ENCODE measurements at places on chromosomes 5 and 9. TPM values are rescaled to one million over a fixed set of nuclear protein-coding genes. Genes with fewer than 3 reads are reported as not detected.

The SLC6A7 gene
- total RNA-seq = not detected

The DMAC1 gene
- 15.9 TPM for total RNA-seq

The NCS1 gene
- total RNA-seq = 10.7 TPM

The DDX4 gene
- not detected for total RNA-seq

The CMBL gene
- total RNA-seq = 5.7 TPM

The SPAG8 gene
- total RNA-seq = 3.1 TPM

The WHRN gene
- 13.2 TPM for total RNA-seq

The C5orf22 gene
- 22.8 TPM for total RNA-seq

The TEX48 gene
- total RNA-seq = not detected

The LCN1 gene
- not detected for total RNA-seq

GRCh38 chr5:111734013-111734412 is 23.0 kb downstream of the NREP start:
- DNase-seq = no peak

DNA sequence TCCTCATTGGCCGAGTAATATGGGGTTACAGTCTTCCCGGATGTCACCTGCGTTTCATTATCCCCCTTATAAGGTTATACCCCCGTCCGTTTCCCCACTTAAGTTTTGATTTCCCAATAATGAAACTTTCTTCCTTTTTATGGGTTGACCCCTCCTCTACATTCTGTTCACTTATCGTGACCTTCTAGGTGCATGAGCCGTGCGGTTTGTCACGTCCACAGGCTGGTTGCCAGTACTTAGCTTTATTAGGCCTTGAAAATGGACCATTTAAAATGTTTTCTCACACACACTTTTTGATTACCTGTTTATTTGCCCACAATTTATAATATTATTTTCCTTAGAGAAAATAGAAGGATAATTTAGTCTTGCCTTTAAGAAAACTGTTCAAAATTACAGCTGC is 111.5 kb downstream of the FAM174A start:
- DNase-seq = no peak

DNA sequence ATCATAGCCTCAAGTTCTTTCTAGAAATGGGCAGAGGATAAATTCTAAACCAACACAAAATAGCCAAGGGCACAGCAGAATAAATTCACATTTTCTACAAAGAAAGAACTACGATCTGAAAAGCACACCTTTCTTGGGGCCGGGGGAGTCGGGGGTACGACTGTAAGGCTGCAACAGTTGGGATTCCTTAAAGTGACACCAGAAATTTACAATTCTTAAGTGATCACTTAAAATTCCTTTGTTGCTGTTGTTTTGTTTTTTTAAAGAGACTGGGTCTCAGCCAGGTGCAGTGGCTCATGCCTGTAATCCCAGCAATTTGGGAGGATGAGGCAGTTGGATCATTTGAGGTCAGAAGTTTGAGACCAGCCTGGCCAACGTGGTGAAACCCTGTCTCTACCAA is 95.8 kb downstream of the CDK5RAP2 start:
- no peak for DNase-seq

DNA sequence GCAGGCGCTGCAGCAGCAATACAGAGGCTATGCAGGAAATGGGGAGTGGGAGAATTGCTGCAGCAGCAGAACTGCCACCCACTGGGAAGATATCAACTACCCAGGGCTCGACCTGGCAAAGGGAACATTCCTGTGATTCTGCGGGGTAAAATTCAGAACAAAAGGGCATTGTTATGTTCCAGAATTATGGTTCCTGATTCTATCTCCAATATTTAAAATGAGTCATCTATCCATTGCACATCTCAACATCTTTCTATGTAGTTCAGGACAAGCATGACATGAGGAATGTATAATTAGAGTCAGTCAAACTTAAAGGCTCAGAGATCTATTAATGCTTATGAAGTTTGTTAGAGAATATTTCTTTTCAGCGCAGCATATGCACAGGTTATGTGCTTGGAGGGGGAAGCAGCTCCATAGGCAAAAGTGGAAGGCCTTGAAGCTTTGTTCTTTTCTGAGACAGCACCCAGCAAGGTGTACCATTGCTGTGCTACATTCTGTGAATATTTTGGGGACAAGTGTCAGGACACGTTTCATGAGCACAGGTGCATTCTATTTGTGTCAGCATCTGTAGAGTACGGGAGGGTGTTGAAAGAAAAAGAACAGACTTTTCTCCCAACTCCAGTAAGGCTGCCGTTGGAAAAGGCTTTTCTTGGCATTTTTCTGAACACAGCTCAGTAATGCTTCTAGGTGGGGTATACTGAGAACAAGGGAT is 395.6 kb upstream of the MPDZ start:
- no peak for DNase-seq

GRCh38 chr5:91865915-91866314 is 482.8 kb upstream of the ARRDC3 start:
- no peak for DNase-seq

DNA sequence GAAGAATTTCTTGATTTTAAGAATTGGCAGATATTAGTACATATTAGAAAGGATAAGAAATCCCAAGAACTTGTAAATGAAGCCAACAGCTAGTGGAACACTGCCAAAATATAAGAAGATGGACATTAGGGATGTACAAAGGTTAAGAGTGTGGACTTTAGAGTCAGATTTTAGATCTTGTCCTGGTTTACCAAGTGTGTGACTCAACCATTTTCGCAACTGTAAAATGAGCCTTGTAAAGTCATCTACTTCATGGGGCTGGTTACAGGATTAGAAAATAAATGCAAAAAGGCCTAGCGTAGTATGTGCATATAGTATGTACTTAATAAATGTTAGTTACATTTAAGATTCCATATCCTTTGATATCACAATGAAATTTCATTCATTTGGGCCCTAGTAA is 260.0 kb downstream of the RAB3C start:
- DNase-seq = no peak

DNA sequence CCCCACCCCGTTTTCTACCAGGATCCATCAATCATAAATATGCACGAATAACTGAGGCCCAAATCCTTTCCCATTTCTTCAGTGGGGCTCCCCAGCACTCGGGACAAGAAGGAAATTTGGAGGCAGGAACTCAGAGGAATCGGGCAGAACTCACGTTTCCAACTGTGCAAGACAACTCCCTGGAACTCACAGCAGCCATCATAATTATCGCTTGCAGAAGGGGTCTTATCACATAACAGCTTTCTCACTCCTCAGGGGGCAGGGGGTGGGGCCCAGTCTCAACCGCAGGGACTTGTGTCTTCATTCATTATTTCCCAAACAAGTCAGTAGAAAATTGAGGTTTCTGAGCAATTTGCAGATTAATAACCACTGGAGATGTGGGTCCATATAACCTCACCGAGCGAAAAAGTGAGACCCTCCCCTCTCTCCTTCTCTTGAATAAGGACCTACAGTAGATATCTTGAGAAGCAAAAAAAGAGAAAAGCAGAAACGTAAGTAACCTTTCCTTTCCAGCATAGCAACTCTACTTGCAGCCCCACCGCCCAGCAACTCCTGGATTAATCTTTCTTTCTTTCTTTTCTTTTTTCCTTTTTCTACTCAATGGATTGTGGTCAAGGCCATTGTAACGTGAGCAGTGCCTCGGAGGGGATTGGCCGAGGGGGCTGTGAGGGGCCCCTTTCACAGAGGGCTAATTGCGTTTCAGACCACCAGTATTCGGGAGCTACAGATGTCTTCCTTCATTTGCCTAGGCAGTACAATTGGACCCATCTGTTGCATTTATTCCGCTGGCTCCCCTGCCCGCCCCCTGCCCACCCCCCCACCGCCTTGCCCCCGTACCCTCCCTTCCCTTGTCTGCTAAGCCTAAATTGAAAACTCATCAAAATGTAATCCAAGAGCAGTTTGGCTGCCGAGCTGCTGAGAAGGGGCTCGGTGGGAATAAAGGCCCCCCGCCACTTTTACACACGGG is 24.7 kb upstream of the TIFAB start:
- DNase-seq = no peak

GRCh38 chr9:104675611-104676010 is 18.7 kb upstream of the OR13D1 start:
- no peak for DNase-seq

DNA sequence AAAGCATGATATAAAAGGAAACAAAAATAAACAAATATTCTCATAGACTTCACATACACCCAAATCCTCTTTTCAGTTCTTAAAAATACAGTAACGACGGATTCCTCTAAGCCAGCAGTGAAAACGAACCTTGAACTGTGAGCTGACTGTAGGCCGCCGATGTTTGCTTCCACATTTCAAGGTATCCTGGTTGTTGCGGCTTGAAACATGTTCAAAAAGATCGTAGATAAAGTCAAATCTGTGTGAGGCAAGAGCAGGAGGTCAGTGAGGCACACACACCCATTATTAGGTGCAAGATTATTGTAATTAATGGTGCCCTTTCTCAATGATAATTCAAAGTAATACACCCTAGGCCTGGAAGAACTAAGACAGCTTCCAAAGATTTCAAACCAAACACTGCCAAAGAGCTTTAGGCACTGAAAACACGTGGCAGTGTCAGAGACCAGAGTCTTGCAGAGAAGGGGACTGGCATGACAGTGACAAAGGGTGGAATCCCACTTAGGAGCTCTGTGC is 141.2 kb upstream of the RETREG1 start:
- no peak for DNase-seq

DNA sequence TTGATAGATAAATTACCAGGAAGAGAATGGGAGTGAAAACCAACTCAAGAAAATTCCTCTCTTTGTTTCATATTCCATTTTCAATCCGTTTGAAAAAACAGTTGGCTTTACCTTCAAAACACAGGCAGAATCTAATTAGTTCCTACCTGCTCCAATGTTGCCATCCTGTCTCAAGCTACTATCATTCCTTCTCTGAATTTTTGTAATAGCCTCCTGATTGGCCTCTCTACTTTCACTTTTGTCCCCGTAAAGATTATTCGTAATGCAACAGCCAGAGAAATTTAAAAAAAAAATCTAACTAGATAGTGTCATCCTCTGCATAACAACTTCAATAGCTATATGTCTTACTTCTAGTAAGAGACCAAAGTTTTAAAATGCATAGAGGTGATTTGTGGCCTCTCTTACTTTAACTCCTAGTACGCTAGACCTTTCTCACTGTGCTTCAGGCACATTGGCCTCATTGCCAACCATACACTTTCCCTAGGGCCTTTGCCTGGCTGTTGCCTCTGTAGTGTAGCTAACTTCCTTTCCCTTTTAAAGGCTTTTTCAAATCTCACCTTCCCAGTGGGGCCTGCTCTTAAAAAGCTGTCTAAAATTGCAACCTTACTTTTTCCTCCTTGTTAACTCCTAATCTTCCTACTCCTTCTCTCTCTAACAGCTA is 311.3 kb upstream of the GRIN3A start:
- no peak for DNase-seq

DNA sequence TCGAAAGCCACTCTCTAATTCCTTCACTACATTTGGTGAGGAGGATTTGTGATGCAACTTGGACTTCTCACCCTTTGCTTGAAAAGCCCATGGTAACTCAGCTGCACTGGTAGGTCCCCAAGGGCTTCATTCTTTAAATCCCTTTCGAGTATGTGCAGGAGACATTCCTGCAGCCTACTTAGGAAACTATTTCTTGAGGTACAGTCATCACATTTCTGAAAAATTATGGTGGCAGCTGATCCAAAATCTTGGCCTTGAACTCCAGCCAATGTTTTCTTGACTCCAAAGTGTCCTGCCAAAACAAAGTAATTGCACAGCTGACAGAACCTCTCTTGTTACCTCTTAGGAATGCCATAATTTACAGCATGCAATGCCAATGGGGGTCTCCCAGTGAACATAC is 99.7 kb downstream of the NPR3 start:
- DNase-seq = peak; percentile 27

DNA sequence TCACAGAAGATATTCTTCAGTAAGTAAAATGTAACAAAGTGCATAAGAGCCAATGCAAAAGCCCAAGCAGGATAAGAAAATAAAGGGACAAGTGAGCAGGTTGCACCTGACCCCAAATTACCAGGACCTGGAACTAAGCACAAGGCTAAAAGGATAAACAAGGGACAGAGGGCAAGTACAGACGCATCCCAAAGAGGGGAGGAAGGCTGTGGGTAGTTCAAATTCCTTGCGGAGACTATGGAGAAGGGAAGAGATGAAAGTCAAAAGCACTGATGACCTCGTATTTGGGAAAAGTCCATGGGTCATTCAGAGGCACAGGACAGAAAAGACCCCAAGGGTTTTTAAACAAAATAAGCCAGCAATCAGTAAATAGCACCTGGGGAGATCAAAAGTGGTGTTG is 11.8 kb downstream of the ELAVL2 start:
- DNase-seq = no peak

DNA sequence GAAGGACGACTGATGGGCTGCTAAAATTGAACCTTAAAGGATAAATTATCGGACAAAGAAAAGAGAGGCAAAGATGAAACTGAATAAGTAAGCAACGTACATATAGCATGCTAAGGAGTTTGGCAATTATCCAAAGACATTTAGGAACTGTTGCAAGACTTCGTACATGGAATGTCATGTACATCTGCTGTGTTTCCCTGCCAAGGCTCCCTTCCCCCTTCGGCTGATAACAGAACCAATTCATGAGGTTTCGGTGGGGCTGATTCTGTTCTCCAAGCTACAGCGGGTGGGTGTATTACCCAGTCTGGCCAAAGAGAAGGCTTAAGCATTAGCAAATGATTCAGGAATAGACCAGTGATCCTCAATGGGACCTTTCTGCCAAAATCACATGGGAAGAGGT is 190.9 kb upstream of the FREM1 start:
- DNase-seq = no peak

- no peak for DNase-seq
Observed at GRCh38 chr5:83157163-83157562, 79.8 kb downstream of the XRCC4 start.

- no peak for DNase-seq
Observed at GRCh38 chr5:162888268-162888667, 549.1 kb upstream of the CCNG1 start.

- no peak for DNase-seq
Observed at GRCh38 chr5:180090769-180091546, 19.4 kb upstream of the RNF130 start.

- no peak for DNase-seq
Observed at GRCh38 chr9:114810614-114811013, 4.8 kb upstream of the TNFSF15 start.

DNA sequence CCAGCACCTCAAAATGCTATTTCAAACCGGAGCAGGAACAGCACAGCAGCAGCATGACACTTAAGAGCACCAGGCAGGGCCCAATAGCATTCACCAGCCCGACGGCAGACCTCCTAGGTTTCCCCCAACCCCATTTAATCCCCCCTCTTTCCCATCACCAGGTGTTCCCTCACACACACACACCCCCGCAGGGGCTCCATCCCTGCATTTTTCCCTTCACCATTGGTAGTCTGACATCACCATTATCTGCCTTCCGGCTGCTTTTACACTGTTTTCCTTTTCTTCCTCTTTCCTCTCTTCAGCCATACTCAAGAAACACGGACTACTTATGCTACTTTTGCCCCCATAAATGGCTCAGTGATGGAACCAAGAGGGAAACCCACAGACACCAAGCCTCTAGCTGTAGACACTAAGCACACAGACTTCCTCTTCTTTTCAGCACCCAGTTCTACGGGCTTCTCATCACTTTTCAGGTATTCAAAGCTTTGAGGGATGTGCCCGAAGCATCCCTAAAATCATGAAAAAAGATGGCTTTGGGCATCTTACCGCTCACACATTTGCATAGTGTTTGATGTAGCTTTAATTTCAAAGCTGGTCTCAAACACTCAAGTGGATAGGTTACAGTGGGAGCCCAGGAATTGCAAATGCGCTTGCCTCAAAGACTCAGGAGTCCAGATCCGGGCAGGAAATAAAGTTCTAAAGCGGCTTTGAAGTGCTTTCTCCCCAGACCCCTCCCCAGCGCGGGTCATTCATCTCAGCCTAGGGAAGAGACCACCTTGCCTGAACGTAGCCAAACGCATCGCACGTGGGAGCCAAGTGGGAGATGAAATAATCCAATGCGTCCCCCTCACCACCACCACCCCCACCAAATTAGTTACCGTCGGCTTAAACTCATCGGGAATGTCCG is 141.5 kb downstream of the TSSK1B start:
- peak; percentile 14 for DNase-seq

Data from tibial nerve (tissue), 4 donors.